ENCODE measurements at places on chromosomes 13 and 19.

GRCh38 chr19:13908674-13909073 is 2.7 kb downstream of the CC2D1A start:
- no peak for DNase-seq

DNA sequence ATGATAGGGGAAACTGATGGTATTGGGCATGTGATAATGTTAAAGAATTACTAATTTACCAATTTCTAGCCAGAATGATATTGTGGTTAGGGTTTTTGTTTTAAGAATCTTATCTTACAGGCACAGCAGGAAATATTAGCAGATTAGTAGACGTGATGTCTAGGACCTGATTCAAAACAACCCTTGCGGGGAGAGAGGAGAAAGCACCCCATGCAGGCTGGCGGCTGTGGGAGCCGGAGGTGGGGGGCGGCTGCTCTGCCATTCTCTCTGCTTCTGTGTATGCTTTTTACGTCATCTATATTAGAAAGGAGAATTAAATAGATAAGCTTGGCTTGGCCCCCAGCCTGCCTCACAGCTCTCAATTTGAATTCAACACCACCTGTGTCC is 41.5 kb downstream of the MLLT1 start:
- no peak for DNase-seq

- DNase-seq, result no peak
These were observed 511.9 kb upstream of the HTR2A start for GRCh38 chr13:47408546-47409319.

GRCh38 chr19:35236638-35237400 is 8.3 kb upstream of the FAM187B start:
- no peak for DNase-seq

GRCh38 chr19:6590258-6590826 is 608 bp downstream of the CD70 start:
- DNase-seq, result no peak

- DNase-seq, result no peak
These were observed 17.4 kb upstream of the SDHAF1 start for GRCh38 chr19:35977446-35978222.

DNA sequence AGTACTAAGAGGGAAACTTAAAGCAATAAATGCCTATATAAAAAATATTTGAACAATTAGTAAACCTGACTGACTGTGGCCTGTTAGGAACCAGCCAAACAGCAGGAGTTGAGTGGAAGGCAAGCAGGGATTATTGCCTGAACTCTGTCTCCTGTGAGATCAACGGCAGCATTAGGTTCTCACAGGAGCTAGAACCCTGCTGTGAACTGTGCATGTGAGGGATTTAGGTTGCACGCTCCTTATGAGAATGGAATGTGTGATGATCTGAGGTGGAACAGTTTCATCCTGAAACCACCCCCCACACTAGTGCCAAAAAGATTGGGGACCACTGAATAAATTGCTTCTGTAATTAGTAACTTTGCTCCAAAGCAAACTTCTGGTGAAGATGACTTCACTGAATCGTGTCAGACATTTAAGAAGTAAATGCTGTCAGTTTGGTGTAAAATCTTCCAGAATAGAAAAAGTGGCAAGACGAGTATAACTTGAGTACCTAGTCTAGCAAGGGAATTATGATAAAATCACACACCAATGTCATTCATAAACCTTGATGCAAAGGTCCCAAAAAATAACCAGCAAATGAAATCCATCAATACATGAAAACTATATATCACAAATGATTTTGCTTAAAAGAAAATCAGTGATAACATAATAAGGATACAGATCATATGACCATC is 53.8 kb downstream of the SLC6A16 start:
- DNase-seq, result no peak

- no peak for DNase-seq
These were observed 841 bp upstream of the ZNF223 start for GRCh38 chr19:44050740-44051649.

DNA sequence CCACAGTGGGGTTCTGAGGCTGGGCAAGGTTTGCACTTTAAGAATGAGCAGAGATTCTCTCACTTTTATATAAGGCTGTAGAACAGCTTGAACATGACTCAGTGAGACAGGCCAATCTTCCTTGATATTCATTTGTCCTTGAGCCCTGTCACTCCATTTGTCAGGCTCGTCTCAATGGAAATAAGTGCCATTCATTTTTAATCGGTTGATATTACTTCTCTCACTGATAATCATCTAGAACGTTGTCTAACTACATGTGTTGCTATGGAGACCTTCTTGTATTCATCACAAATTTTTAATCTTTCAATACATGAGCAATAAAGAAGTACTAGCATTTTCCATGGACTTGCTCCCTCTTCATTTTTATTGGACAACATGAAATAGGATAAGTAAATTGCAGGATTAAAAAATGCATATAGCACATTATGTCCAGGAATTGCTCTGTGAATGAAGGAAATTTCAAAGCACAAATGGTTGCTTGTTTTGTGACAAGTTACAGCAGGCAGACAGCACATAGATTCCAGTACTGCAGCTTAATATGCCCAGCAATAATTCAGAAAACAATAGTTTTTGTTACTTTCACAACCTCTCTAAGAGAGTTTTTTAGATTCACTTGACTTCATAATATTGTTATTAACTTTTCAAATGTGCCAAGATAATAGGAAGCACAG is 1178.4 kb upstream of the ATXN8OS start:
- no peak for DNase-seq

- DNase-seq, result no peak
These were observed 37.4 kb downstream of the CEBPG start for GRCh38 chr19:33410915-33411401.

DNA sequence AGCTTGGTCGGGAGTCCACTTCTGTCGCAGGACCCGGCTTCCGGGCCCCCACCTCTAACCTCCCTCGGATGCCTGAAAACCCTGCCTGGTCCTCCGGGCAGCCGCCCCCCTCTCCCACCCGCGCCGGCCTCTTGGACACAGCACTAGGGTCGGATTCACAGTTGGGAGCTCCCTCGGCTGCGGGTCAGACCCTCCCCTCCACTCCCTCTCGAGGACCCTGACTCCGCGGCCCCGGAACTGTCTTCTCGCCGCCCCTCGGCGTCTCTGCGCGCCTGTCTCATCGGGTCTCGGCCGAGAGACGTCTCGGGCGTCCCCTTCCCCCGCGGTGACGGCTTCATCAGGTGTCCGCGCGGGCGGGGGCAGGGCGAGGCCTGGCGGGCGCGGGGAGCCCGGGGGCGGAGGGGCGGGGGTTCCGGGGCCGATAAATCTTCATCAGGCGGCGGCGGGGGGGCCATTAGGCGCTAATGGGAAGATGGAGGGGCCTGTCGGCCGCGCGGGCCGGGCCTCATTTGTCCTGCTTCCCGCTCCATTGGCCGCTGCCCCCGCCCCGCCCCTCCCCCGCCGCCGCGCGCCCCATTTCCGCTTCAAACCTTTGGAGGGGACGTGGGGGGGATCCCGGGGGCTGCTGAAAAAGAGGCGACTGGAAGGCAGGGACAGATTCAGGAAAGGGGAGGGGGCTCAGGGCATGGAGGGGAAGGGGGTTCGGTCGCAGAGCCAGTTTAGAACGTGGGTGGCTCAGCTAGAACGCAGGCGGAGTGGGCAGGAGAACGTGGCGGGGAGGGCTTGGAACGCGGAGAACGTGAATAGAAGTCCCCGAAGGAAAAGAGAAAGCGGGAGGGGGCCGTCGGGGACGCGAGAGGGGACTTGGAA is 11.8 kb upstream of the ERFL start:
- DNase-seq, result no peak

DNA sequence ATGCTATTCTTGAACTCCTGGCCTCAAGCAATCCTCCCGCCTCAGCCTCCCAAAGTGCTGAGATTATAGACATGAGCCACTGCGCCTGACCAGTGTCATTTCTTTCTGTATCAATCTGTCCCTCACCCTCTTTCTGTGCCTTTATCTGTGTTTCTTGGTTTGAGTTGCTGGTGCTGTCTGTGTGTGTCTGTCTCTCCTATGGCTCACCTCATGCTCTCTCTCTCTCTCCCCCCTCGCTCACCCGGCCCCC is 9.9 kb downstream of the IRF2BP1 start:
- no peak for DNase-seq

- peak; percentile 82 for DNase-seq
These were observed 13.3 kb downstream of the ARRDC2 start for GRCh38 chr19:18021121-18021755.

GRCh38 chr19:50244695-50245094 is 41.3 kb downstream of the MYH14 start:
- no peak for DNase-seq

GRCh38 chr13:54879036-54879435 is 1850.4 kb downstream of the OLFM4 start:
- DNase-seq, result no peak

DNA sequence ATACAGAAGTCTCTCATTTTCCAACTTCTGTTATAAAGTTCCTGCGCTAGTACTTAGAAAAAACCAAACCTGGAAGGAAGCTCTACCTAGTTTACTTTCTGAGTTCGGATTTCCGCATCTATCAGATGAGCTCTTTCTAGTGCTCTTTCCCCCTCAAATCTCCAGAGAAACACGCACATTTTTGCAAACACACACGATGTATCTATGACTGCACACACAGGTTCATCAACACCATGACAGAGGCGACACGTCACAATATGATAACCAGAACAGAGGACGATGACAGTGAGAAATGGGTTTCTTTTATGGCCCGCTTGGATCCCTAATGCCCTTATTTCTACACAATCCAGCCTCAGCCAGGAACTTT is 629 bp upstream of the LRRC63 start:
- DNase-seq, result no peak

DNA sequence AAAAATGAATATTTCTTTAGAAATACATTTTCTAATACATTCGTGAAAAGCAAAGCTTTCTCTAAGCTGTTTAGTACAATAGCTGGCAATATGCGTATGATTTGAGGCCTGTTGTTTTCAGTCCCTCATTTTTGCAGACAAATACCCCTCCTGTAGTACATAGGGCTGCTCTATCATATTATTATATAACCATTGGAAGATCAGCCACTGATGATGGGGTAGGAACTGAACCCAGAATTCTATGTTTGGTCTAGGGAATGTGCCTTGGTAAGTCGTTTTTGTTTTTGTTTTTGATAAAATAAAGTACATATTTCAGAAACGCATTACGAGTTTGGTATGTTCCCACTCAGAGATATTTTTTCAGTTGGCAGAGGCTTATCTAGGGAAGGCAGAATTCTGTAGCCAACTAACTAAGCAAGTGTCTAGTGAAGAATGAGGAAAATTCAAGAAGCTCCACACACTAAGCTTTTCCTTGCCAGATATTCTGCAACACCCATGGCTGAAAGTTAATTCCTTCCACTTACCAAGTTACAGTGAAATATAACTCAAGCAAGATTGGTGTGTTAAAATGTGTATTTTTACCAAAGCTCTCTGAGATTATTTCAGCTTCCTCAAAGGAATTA is 656.9 kb upstream of the MIR17HG start:
- no peak for DNase-seq
